ENCODE measurements at places on chromosomes 1 and 21.

DNA sequence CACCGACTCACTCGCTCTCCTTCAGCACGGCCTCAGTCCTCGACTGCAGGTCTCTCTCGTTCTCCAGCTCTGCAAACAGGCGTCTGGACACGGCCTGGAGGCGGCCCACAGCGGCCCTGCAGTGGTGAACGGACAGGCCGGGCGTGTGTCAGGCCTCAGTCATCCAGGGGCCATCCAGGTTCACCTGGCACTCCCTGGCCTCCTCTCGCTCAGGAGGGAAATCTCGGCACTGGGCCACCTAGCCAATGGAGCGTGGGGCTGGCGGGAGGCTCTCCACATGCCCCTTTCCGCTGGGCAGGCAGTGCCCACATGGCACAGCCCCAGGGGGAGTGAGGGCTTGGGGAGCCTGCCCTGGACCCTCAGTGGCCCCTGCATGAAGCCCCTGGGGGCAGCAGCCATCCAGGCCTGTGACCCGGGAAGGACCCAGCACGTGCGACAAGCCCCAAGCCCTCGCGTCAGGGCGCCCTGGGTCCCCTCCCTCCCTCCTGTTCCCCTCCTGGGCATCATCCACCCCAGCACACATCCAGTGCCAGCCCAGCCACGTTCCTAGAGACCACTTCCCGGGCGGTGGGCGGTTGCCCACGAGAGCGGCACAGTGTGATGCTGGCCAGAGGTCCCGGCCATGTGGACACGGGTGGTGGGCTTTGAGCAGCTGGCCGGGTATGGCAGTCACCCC lies 18.1 kb downstream of the CFAP74 start:
- no peak for DNase-seq

DNA sequence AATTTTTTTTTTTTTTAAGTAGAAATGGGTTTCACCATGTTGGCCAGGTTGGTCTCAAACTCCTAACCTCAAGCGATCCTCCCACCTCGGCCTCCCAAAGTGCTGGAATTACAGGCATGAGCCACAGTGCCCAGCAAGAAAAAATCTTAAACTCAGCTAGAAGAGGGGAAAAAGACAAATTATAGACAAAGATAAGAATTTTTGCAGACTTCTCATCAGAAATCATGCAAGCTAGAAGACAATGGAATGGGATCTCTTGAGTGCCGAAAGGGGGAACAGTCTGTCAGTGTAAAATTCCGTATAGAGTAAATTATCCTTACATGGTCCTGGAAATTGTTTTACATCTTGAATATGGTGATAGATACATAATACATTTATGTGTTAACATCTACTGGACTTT lies 294.4 kb downstream of the CAMTA1 start:
- no peak for DNase-seq

- no peak for DNase-seq
Measured at GRCh38 chr1:63122079-63122478, 200.3 kb upstream of the FOXD3 start.

DNA sequence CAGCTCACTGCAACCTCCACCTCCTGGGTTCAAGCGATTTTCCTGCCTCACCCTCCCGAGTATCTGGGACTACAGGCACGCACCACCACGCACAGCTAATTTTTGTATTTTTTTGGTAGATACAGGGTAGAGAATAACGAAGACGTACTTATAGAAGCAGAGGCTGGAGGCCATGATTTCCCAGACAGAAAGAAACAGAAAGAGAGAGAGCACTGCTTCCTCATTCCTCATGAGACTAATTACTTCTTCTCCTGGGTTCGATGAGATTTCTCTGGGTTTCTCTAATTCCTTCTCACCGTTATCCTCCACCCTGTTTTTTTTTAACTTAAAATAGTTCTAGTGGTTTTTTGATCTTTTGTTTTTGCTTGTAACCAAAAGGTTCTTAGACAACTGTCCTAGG lies 23.4 kb upstream of the PTP4A2 start:
- DNase-seq: no peak

- no peak for DNase-seq
Measured at GRCh38 chr1:203526130-203526529, 32.2 kb downstream of the OPTC start.

DNA sequence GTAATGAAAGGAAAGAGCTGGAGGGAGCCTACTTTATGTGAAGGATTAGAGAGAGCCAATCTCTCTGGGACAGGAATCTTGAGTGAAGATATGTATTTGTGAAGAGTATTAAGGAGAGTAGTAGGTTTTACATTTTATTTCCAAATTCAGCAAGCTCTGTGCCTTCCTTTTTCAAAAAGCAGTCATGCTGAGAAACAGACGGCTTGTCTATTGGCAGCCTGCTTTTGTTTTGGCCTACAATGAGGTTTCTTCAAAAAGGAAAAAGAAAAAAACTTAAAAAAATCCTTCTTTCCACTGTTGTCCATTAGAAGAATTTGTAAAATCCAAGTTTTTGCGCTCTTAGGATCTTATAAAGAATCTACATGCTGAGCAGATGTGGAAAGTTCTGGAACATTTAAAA lies 103.6 kb upstream of the PTGFR start:
- no peak for DNase-seq

GRCh38 chr1:184392779-184393522 lies 6.1 kb downstream of the C1orf21 start:
- DNase-seq: no peak

- DNase-seq: no peak
Measured at GRCh38 chr1:211566431-211567025, 12.4 kb downstream of the SLC30A1 start.

GRCh38 chr1:113931451-113931851 lies 2.3 kb downstream of the HIPK1 start:
- no peak for DNase-seq

- no peak for DNase-seq
Measured at GRCh38 chr1:91501971-91502671, 1.5 kb downstream of the CDC7 start.

DNA sequence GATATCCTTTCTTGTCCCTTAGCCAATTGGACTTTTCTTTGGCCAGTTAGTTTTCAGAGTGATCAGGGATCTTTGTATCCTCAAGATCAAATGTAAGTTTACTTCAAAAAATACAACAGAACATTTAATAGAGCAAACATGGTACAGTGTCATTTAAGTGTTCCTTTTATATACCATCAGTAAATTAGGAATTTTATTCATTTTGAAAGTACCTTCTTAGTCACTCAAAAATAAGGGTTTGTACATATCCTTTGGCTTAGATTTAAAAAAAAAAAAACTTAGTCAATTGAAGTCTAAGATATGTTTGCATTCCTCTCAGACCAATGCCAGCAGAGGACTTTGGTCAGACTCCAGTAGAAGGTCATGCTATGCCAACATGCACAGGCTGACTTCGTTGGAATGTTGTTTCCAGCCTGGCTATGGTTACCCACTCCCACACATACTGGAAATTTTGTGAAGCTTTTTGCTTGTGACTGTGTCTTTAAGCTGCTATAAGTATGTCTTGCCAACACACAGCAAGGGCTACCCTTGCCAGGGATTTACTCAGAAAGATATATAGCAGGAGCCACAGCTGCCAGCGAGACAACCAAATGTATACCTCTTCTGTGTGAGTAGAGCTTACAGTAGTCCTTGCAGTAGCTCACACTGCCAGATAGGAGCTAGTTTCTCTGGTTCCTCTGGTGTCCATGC lies 81.5 kb upstream of the LRIF1 start:
- DNase-seq: no peak

GRCh38 chr1:234357831-234358230 lies 15.4 kb upstream of the COA6 start:
- DNase-seq: no peak

DNA sequence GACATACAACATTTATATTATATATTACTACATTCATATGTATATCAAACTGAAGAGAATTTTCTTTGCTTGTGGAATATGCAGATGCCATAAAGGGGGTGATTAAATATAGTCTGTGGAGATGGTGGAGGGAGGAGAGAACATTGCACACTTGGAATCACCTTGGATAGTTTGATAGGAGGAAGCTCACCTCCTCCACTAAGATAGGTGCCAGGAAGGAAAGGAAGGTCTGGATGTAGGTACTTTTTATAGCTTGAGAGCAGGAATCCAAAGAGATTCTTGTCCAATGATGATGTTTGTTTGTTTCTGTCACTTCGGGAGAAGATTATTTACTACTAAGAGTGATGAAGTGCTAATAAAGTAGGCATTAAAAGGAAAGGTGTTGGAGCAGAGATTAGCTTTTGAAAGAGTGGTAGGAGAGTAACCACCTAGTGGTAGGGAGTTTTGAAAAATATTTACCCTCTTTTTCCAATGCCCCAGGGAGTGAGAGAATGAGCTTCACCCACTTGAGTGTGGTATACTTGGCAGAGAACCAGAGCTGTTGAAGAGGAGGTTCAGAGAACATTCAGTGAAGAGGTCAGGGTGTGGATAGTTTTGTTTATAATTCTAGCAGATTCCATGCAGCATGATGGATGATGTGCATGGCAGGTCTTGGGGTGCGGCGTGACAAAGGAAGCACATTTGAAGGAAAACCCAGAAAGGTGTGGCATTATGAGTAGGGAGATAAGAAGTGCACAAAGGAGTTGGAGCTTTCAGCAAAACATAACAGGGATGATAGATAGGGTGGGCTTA lies 145.0 kb downstream of the PATJ start:
- no peak for DNase-seq

- no peak for DNase-seq
Measured at GRCh38 chr1:154837672-154838171, 32.4 kb downstream of the KCNN3 start.

- no peak for DNase-seq
Measured at GRCh38 chr1:77642196-77642595, 40.3 kb downstream of the ZZZ3 start.

GRCh38 chr1:153774780-153775457 lies at the start of gene SLC27A3:
Gene SLC27A3, plus strand, starts transcription at chr1:153775407. Its CDS starts 91 bp downstream, at chr1:153775498.
- DNase-seq: no peak

DNA sequence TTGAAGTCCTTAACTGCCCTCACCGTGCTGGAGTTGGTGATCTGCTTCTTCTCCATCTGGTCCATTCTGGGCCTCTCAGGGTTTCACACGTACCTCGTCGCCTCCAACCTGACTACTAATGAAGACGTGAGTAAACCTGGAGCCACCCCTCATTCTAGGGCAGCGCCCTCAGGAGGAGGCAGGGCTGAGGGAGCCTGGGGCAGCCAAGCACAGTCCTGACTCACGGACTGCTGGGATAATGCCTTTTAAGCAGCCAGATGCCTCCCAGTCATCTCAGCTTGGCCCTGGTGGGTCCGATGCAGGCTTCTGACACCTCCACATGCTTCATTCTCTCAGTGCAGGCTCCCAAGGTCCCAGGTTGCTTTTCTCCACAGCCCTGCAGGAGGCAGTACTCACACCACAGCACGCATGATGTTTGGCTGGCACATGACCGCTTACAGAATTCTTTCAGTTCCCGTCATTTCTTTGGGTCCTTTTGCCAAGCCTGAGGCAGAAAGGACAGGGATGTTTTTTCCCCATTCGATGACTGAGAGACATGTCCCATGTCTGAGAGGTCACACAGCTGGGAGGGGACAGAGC lies 11.8 kb upstream of the SFN start:
- DNase-seq: no peak

DNA sequence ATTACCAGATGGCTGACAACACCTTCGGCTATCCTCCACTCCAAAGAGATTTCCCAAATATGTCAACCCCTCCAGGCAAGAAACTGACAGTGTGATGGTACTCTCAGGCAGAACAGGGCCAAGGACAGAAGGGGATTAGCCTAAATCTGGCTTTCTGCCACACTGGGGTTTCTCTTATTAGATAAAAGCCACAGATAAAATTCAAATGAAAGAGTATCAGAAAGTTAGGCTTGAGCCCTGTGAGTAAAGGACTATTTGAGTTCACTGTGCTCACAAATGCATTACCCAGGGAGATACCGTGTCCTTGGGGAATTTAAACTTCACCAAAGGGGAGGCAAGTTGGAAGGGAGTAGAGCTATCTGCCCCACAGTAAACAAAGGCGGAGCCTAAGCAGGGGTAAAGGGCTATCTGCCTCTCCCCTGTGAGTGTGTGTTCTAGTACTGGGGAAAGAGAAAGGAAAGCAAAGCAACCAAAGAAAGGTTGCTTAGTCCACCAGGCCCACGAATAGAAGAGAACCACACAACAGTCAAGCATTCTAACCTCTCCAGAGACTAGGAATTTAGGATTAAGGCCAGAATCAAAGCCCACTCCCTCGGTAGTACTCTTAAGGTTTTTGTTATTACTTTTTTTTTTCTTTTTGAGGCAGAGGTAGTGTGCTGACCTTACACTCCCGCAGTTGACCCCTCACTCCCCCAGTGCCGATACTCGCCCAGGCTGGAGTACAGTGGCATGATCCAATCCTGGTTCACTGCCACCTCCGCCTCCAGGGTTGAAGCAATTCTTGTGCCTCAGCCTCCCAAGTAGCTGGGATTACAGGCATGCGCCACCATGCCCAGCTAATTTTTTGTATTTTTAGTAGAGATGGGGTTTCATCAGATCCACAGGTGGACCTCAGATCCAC lies 12.7 kb downstream of the TPM3 start:
- no peak for DNase-seq

GRCh38 chr1:170967042-170967910 lies 31.9 kb downstream of the MROH9 start:
- DNase-seq: no peak

GRCh38 chr1:18633422-18634155 lies 2.9 kb downstream of the PAX7 start:
- no peak for DNase-seq

GRCh38 chr1:207894704-207895103 lies 16.2 kb downstream of the CD34 start:
- no peak for DNase-seq

DNA sequence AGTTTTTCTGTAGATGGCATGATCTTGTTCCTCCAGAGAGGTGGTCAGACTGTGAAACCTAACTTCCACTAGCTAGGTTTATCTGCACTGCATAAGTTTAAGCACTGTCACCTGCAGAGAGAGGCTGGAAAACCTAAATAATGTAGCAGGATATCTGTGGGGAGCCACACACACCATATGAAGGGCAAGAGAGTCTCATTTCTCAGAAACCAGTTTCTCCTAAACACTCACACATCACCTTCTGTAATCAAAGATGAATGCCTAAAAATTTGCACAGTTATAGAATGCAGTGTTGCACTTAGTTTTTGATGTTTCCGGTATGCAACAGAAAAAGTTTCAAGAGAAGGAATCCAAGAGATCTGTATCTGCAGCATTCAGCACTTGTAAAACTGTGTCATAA lies 654.6 kb downstream of the ADGRL2 start:
- DNase-seq: no peak

- DNase-seq: no peak
Measured at GRCh38 chr1:159900755-159901360, 893 bp upstream of the CFAP45 start.

DNA sequence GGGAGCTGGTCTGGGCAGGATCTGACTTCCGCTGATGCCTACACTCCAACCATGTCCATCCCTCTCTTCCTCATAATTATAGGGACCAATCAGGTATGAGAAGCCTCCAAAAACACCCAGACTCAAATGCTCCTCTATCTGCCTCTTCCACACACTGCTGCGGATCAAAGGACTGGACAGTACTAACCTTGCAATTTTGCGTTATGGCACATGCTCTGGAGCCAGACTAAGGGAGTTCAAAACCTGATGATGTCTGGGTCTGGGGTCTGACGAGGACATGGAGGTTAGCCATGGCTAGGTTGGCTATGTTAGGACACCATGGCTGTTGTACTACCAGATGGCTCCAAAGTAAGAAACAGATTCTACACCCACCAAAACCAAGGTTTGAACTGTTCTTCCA lies 10.3 kb downstream of the GPN2 start:
- no peak for DNase-seq

- DNase-seq: no peak
Measured at GRCh38 chr1:201898992-201899391, 10.3 kb downstream of the SHISA4 start.

GRCh38 chr21:39215078-39215477 lies 31.8 kb upstream of the PSMG1 start:
- no peak for DNase-seq
